ENCODE measurements at places on chromosomes 6 and 20. TPM values are rescaled to one million over a fixed set of nuclear protein-coding genes. Genes with fewer than 3 reads are reported as not detected.

REPS1 gene
- 56.6 TPM for total RNA-seq

NRN1 gene
- total RNA-seq: not detected

DNA sequence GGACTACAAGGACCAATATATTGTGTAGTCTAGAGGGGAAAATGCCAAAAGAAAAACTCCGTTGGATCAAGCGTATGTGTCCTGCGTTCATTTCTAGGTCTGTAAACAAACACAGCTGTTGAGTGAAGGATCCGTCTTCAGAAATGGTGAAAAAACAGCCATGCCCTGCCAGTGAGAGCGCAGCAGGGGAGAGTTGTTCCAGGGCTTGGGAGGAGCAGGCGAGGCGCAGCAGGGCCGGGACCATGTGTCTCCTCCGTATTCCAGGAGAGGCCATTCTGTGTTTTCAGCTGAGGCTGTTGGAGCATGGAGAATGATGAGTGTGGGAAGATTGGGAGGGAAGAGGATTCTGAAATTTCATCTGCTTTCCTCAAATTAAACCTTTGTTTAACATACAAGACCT, 38.0 kb downstream of the BMP6 start:
- no peaks in the 10 kb centered on the region for H3K4me1 ChIP-seq
- no peak overlapping the region for H3K27ac ChIP-seq
- H3K36me3 ChIP-seq: no peaks in the 10 kb centered on the region
- no peaks in the 10 kb centered on the region for H3K27me3 ChIP-seq
- DNase-seq: no peak

DNA sequence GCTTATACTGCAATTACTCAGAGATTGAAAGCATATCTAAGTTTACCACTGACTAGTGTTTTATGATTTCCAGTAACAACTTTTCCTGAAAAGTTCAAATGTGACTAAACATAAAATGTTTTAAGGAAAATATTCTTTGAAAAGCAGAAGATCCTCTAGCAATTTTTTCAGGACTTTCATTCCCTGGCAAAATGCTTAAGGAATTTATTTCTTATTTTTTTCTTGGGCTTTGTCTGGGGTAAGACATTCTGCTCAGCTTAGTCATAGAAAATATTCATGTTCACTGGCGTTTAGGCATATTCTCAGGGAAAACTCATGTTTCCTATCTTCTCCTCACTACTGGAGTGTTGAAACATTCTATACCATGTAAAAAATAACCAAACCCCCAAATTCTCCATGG, 235.3 kb upstream of the CEP162 start:
- H3K4me1 ChIP-seq: no peaks in the 10 kb centered on the region
- no peak overlapping the region for H3K27ac ChIP-seq
- H3K27me3 ChIP-seq: no peaks in the 10 kb centered on the region

DNA sequence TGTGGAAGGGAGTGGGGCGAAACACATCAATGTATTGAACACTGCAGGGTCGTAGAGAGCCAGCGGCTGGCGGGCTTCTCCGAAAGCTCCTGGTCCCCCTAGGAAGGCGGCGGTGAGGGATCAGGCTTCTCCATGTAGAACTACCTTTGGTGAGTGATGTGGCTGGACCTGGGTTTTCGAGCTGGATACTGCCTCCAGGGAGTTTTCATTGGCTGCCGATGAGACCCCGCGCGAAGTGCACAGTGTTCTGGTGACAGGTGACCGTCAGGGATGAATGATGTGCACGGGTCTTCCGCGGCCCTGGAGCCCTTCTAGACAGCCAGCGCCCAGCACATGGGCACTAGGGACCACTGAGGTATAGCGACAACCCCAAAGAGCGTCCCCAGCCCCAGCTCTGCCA, 16.4 kb downstream of the ABT1 start:
- H3K4me3 ChIP-seq: no peak overlapping the region
- H3K36me3 ChIP-seq: no peaks in the 10 kb centered on the region
- DNase-seq: no peak
- H3K27ac ChIP-seq: no peak overlapping the region
- peaks cover 21% of the 10 kb centered on the region for H3K4me1 ChIP-seq

Data from CD4-positive, alpha-beta T cell (primary cell).